Fibroblast of skin of right quadriceps (primary cell): ENCODE measurements at places on chromosomes 16 and 17.
A peak's percentile ranks its signal among the peaks of the same experiment; 100 is the strongest.

- DNase-seq, result peak; percentile 67
Observed at GRCh38 chr17:40810494-40810893, 10.7 kb upstream of the KRT28 start.

DNA sequence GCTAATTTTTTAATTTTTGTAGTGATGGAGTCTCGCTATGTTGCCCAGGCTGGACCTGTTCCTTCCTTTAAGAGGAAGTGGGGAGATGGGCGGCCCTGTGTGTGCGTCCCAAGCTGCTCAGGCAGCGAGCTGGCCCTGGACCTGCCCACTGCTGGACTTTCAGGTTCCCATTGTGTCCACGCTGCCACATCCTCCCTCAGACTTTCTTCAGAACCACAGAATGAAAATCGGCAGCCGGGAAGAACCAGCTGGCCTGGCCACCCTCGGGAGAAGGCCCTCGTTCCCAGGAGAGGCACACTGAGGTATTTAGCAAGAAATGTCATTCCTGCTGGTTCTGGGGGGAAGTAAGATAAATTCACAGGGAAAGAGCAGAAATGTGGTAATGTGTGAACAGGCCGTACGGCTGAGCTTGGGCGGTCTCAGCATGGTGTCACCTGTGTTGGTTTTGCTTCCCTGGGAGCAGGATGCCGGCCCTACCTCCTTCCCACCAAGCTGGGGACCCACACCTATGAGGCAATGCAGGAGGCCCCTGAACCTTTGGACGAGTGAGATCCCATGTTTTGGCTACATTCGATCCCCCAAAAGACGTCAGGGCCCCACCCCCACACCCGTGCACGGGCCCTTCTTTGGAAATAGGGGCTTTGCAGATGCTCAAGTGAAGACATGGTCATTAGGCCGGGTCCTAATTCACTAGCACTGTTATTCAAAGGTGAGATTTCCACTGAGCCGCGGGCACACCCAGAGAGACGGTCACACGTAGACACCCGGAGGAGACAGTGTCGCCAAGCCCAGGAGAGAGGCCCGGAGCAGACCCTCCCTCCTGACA, 35.9 kb upstream of the ZNF469 start:
- no peak for DNase-seq

GRCh38 chr17:63124536-63124935, 158.5 kb downstream of the TANC2 start:
- DNase-seq, result no peak

DNA sequence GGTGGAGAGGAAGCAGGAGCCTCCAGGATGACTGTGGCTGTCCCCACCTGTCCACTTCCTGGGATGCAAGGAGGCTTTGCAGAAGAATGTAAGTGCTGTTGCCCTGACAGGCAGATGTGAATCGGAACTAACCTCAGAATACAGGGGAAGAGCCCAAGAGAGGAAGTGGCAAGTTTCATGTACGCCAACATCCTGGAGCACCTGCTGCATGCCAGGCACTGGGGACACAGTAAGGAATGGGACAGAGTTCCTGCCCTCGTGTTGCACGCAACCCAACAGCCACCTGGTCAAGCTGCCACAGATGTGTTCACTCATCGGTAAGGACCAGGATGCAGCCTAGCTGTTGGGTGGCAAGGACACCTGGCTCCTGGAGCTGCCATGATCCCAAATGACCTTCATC, 98.6 kb upstream of the RPL38 start:
- DNase-seq, result no peak

DNA sequence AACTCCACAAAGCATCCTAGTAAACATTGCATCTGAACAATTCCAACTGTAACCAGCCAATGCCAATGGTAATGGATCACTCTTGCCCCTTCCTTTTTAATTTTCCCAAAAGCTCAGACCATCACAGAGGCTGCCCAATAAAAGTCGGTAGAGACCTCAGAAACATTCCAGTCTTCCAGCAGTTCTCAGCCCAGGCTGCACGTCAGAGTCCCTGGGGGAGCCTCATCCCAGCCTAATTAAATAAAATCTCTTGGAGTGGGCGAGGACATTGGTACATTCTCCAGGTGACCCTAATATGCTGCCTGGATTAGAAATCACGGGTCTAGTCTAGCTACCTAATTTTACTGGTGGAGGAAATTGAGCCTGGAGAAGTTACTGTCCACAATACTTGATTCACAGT, 117.1 kb upstream of the MYOCD start:
- DNase-seq, result no peak

GRCh38 chr16:49684696-49685095, 171.2 kb downstream of the ZNF423 start:
- no peak for DNase-seq

GRCh38 chr16:75264457-75264998, 13.1 kb upstream of the BCAR1 start:
- DNase-seq, result no peak

GRCh38 chr16:70590722-70591415, 55.5 kb upstream of the IL34 start:
- no peak for DNase-seq

- no peak for DNase-seq
Observed at GRCh38 chr17:32117399-32117798, 24.9 kb upstream of the RHOT1 start.

DNA sequence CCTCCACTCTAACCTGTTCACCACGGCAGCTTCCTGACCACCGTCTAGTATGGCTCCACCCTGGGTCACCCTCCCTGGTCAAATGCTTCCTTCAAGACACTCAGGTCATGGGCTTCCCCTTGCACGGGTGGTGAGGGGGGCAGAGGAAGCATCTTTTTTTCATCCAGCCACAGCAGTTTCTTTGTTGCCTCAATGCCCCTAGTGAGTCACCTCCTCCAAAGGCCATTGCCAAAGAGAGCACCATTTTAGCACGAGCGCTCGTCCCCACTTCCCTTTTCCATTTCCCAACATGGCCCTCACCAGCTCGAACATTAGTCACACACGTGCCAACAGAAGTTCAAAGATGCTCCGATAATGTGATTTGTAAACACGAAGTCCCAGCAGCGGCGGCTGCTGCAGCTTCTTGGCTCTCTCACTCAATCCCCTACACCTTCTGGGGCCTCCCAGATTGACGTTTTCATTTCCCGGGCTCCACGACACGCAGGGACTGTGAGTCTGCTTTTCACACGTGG, 134.6 kb downstream of the GAS7 start:
- DNase-seq, result peak; percentile 64

DNA sequence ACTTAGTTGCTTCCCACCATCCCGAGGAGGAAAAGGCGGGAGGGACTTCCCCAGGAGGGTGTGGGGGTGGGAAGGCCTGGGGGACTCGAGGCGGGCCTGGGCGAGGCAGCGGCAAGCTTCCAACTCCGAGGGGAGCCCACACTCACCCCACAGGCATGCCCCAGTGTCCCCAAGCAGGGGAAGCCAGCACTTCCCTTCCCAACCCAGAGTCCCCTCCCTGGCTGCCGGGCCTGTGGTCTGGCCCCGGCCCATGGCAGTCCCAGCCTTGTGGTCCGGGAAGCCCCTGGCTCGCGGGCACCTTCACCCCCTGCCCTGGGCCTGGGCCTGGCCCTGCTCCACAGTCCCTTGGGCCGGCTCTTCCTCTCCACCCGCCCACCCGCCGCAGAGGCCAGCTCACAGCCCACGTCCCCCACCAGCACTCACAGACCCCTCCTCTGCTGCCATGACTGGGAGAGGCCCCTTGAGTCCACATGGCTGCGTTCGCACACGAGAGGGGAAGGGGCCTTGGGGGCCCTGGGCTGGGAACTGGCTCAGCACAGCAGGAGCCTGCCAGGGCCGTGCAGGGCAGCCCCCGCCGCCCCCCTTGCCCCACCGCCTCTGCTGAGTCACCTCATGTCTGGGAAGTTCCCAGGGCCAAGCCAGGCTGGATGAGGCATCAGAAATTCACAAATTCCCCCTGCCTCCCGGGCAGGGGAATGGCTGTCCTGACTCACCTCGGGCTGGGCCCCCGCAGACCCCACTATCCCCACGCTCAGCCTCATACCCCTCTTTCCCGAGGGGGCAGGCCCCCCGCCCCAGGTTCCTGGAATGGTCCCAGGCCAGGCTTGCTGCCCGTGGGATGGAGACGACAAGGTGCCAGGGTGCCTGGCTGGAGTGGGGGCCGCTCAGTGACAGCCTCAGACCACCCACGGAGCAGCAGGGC, 27.8 kb downstream of the BAHCC1 start:
- DNase-seq, result peak; percentile 97

- DNase-seq, result no peak
Observed at GRCh38 chr17:47131761-47132160, 57.3 kb downstream of the CDC27 start.

DNA sequence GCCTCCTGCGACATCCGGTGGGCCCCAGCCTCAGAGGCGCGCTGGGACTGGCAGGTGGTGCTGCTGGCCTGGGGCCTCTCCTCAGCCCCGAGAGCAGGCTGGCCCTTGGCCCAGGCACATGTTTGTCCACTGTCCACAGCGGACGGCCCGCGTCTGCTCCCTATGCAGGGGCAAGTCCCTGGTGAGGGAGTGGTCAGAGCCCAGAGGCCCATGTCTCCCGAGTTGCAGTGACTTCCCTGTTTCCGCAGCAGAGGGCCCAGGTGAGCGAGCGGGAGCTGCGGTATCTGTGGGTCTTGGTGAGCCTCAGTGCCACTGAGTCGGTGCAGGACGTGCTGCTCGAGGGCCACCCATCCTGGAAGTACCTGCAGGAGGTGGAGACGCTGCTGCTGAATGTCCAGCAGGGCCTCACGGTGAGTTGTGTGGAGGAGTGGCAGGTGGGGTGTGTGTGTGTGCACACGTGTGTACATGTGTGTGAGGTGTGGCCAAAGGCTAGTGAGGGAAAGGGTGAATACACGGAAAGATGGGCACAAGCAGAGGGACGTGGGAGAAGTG, 10.4 kb downstream of the IL34 start:
- DNase-seq, result no peak

- no peak for DNase-seq
Observed at GRCh38 chr16:19717314-19717713, 713 bp downstream of the KNOP1 start.

DNA sequence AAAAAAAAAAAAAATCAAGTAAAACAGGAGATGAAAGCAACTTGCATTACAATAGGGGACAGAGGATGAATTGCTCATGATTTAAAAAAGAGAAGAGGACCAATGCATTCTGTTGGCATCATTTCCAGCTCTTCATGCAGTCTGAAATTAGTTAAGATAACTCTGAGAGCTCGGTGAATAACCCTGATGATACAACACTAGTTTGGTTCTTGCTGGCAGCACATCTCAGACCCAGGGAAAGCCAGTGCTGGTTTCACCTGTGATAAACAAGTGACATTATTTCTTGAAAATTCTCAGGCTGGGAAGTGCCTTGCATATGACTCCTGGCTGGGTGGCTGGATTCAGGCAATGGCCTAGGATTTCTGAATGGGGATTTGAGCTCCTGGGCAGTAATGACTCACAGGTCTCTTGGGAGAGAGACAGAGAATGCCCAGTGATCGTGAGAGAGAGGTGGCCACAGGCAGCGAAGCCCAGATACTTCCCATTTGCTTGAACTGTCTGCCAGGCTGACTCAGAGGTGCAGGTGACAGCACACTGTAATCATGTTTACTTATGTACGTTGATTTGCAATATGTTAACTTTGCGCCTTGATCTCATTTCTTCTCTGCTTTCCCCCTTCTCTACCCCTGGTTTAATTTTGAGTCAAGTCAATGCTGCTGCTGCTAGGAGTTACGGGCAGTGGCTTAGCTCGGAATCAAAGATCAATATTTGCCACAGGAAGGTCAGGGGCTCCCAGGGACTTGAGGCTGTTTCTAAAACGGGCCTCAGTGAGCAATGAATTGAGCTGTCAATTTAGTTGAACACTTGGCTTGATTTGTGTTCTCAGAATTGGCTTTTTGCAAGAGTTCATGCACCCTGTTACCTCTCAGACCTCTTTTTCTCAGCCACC, 27.1 kb downstream of the ARSG start:
- no peak for DNase-seq

DNA sequence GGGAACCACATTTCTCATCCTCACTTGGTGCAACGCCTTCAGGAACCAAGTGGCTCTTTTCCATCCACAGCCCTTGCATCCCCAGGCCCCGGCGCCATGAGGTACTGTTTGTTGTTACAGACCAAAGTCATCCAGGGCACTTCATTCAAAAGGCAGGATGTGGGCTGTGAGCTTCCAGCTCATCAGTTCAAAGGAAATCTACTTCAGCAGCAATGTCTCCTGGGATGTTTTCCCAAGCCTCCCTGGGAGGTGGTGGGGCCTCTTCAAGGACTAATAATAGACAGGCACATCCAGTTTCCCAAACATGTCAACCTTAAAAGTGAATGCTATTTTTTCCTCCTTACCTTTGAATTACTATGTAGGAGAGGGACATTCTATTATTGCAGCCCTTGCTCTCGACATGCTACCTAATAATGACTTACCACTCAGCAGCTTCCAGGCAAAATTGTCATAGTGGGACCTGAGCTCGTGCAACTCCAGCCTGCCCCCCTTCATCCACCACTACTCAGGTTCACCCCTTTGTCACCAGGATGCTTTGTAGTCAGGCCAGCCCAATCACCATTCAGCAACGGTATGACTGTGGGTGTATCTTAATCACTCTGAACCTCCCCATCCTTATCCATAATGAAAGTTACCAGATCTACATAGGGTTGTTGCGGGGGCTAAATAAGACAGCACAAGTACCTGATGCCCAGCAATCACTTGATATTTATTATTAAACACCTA, 1.7 kb upstream of the PRKCB start:
- no peak for DNase-seq

- no peak for DNase-seq
Observed at GRCh38 chr16:66480265-66481080, 53.4 kb downstream of the BEAN1 start.
